ENCODE measurements at places on chromosomes 6 and 20.

- DNase-seq, result no peak
These were observed 109.3 kb upstream of the MTHFD1L start for GRCh38 chr6:150756173-150756572.

- no peak for DNase-seq
These were observed 46.1 kb upstream of the TNFAIP3 start for GRCh38 chr6:137820952-137821351.

DNA sequence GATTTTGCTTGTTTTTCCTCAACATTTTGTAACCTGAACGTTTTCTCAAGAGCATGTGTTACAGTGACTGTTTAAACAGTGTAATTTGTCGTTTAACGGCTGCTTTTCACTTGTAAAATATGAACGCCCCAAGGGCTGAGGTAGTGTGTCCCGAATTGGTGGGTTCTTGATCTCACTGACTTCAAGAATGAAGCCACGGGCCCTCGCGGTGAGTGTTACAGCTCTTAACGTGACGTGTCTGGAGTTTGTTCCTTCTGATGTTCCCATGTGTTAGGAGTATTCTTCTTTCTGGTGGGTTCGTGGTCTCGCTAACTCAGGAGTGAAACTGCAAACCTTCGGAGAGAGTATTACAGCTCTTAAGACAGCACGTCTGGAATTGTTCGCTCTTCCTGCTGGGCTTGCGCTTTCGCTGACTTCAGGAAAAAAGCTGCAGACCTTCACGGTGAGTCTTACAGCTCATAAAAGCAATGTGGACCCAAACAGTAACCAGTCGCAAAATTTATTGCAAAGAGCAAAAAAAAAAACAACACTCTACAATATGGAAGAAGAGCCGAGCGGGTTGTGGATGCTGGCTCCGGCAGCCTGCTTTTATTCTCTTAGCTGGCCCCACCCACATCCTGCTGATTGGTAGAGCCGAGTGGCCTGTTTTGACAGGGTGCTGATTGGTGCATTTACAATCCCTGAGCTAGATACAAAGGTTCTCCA, 25.1 kb upstream of the TRIM27 start:
- DNase-seq, result no peak

DNA sequence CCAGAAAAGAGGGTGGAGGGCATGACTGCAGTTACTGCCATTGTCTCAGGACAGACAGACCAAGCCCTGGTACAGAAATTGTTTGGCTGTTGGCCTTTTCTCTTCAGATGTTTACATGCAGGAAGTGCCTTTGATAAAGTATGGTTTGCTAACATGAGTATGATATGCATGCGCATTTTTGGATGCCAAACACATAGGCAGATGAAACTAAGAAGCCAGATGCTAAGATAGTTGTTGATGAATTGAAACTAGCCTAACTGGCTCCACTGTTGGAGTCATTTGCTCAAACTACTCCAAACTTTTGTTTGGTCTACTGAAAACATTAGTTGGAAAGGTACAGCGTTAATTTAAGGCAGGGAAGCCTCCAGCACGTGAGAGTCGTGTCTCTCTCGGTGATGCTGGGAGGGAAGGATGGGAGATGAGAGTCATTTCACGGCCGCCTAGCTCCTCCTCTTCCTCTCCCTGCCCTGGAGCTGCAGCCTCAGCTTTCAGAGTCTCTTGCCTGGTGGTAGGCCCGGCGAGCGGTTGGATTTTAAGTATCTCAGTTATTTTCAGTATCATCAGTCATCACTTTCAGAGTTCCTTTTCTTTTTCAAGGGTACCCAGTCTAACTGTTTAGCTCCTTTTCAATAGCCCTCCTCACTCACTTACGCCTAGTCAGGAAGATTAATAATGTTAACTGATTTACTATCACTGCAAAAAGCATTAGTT, 29.7 kb downstream of the RREB1 start:
- DNase-seq, result no peak

GRCh38 chr6:131062241-131063027, 611 bp downstream of the EPB41L2 start:
- DNase-seq, result no peak

DNA sequence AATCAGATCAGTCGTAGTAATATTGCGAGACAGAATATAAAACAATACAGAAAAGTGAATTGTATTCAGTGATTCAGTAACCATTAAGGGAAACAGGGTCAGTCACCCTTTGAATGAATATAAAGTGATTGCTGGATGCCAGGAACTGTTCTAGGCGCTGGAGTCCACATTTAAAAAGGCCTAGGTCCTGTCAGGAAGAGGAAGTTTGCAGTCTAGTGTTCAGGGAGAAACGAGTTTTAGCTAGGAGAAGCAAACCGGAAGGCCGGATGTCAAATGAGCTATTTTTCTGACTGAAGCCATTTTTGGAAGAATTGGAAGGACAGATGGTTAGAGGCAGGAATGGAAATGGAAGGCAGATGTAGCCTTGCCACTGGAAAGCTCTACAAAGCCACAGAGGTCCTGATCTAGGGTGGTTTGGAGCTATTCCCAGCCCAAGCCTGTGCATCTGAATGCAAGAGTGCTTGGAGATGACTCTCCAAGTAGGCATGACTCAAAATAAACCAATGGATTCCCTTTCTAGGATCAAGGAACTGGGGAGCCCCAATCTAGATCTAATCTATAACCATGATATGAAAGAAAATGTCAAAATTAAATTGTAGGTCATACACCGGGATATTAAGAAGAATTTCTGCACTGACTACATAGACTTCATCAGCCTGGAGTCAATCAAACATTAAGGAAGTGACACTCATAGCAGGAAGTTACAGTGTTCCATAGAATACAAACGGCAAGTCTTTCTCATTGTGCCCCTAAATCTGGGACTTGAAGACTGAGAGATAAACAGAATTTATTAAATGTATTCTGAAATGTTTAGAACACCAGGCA, 36.8 kb upstream of the CDKAL1 start:
- no peak for DNase-seq

- no peak for DNase-seq
These were observed 19.4 kb downstream of the MAP3K5 start for GRCh38 chr6:136772685-136773472.

- no peak for DNase-seq
These were observed 70.5 kb downstream of the FAM217A start for GRCh38 chr6:4008324-4009047.

- no peak for DNase-seq
These were observed 70.8 kb upstream of the RNF146 start for GRCh38 chr6:127195833-127196232.

- DNase-seq, result no peak
These were observed 166.5 kb downstream of the TSHZ2 start for GRCh38 chr20:53138454-53139262.

DNA sequence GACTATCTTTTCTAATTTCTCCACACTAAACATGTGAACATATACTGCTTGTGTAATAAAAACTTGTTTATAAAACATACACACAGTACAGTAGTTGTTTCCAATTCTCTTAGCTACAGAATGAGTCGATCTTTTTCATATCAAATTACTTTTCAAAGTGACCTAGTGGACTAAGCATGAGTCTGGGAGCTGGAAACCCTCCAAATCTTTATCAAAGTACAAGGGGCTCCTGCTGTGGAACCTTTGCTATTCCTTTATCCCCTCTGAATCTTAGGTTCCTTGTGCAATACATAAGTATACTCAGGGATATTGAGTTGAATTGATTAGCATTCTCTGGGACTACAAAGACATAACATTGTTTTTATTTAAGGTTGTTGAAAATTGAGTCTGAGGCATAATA, 48.7 kb upstream of the TAB2 start:
- no peak for DNase-seq

All from cortex of kidney (tissue), 1 donor.